ENCODE measurements at places on chromosomes 1 and 21. TPM values are rescaled to one million over a fixed set of nuclear protein-coding genes. Genes with fewer than 3 reads are reported as not detected.

RPE65 gene
- not detected for total RNA-seq

COL24A1 gene
- total RNA-seq: not detected

TSPAN1 gene
- not detected for total RNA-seq

SPSB1 gene
- total RNA-seq: 1.5 TPM

C2CD2 gene
- 6.2 TPM for total RNA-seq

LMX1A gene
- not detected for total RNA-seq

GADD45A gene
- total RNA-seq: 34.3 TPM

LIN9 gene
- 10.2 TPM for total RNA-seq

AKR1A1 gene
- 184 TPM for total RNA-seq

EPHA10 gene
- total RNA-seq: not detected

C1orf53 gene
- 1.2 TPM for total RNA-seq

TMPRSS3 gene
- total RNA-seq: 123 TPM

IL19 gene
- not detected for total RNA-seq

CLCA4 gene
- total RNA-seq: not detected

BROX gene
- 25.7 TPM for total RNA-seq

HES3 gene
- total RNA-seq: not detected

ADGRL2 gene
- total RNA-seq: not detected

PROX1 gene
- total RNA-seq: 0.09 TPM

GLIS1 gene
- not detected for total RNA-seq

GCSAML gene
- total RNA-seq: 0.16 TPM

VWA5B1 gene
- total RNA-seq: not detected

TBX15 gene
- total RNA-seq: not detected

STYXL2 gene
- total RNA-seq: not detected

SPRR5 gene
- total RNA-seq: not detected

KRTAP13-3 gene
- total RNA-seq: not detected

GJA4 gene
- total RNA-seq: not detected

SLC22A15 gene
- 0.25 TPM for total RNA-seq

RAB29 gene
- 22.5 TPM for total RNA-seq

SLC25A34 gene
- total RNA-seq: 0.56 TPM

IL12RB2 gene
- 29.1 TPM for total RNA-seq

ARHGEF2 gene
- total RNA-seq: 147 TPM

E2F2 gene
- 25.3 TPM for total RNA-seq

GPR25 gene
- total RNA-seq: 0.34 TPM

HSD3B2 gene
- not detected for total RNA-seq

RXRG gene
- total RNA-seq: not detected

PIGP gene
- 24.3 TPM for total RNA-seq

CD34 gene
- 0.05 TPM for total RNA-seq

TIE1 gene
- total RNA-seq: 0.25 TPM

MYOG gene
- total RNA-seq: not detected

PGLYRP3 gene
- total RNA-seq: not detected

C1orf87 gene
- total RNA-seq: not detected

FCAMR gene
- total RNA-seq: not detected

RNF186 gene
- not detected for total RNA-seq

PNRC2 gene
- 130 TPM for total RNA-seq

HYI gene
- total RNA-seq: 5.6 TPM

PTP4A2 gene
- 273 TPM for total RNA-seq

NRDC gene
- total RNA-seq: 119 TPM

APCS gene
- not detected for total RNA-seq

CENPF gene
- total RNA-seq: 65.4 TPM

MOV10 gene
- 78.5 TPM for total RNA-seq

CD1C gene
- total RNA-seq: 0.65 TPM

MROH9 gene
- not detected for total RNA-seq

INSRR gene
- 0.47 TPM for total RNA-seq

HMGCL gene
- 44.9 TPM for total RNA-seq

TMEM269 gene
- 0.22 TPM for total RNA-seq

Data from activated CD8-positive, alpha-beta T cell treated with anti-CD3 and anti-CD28 coated beads for 36 hours (primary cell).